SJSA1 (cell line): ENCODE measurements at places on chromosomes 2 and 18. TPM values are rescaled to one million over a fixed set of nuclear protein-coding genes. Genes with fewer than 3 reads are reported as not detected.
A peak's percentile ranks its signal among the peaks of the same experiment; 100 is the strongest.

DNA sequence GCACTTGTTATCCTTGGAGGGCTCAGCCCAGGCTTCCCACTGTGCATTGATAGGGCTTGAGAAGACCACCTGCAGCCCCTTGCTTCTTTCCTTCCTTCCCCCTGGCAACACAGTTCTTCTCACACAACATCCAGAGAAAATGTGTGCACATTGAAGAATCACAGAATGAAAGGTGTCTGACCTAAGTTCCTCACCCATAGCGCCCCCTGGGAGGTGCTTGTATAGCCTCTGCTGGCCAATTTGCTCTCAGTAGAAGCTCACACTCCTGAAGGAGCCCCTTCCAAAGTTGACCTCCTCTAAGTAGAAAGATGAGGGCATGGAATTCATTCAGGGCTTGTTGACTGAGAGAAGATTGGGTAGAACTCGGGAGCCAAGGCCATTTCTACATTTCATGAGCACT, 758.4 kb upstream of the KLHL29 start:
- no peak for DNase-seq

Gene MSTN
- 0.05 TPM in 1 of 2 replicates, not detected in the other for total RNA-seq

Gene ALKAL2
- not detected in 2 replicates for total RNA-seq

DNA sequence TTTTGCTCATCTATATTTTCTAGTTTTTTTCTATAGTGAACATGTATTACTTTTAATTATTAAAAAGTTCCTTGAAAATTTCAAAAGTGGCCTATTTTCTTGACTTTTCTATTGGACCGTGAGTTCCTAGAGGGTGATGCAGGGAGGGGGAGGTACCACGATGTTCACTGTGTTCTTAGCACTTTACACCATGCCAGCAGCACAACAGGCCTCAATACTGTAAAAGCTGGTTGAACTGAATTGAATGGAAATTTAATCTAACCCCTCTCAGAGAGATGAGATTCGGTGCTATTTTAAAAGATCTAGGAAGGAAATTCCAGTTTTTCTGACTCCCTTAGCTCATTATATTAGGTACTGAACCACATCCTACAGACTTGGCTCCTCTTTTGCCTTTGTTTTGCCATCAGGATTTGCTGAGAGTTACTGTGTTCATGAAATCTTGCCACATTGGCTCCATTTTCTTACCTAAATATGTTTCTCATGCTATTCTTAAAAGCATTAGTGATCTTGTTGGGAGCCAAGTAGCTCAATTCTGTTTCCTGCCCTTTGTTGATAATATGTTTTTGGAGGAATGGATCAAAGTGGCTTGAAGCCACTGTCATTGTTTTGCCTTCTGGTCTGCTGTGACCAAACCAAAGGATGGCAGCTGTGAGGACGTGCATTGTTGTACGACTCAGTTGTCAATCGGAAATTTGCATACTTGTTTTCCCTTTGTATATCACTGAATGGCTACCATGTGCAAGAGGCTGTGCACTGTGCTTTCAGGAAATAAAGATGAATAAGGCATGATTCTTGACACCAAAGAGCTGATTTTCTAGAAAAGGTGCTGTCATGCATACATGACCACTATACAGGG, 25.3 kb downstream of the MYO1B start:
- no peak for DNase-seq

GRCh38 chr2:214492152-214492551, 81.3 kb downstream of the VWC2L start:
- DNase-seq = no peak

DNA sequence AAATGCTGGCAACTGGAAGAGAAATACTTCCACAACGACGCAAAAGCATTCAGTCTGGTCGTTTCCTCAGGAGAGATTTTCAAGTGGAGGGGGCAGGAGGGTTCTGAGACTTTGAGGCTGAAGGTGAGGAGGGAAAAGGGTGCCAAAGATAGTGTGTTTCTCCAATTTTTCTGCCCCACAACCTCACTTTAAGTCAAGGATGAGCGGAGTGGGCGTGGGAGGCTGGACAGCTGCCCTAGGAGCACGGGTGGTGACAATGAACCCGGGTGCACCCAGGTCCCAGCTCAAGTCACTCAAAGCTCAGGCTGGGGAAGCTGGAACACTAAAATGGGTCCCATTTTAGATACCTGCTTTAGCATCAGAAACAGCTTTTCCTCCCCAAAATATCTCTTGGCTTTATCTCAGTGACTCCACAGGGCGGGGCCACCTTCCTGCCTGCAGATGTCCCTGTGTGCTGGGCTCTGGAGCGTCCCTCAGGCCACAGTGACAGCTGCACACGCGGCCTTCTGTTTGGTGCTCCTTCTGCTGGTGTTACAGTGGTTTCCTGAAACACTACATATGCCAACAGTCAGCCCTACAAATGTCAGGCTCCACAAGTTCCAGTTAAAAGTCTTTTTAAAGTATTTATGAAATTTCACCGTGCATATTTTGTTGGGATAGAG, 1.4 kb upstream of the MBP start:
- DNase-seq = no peak

GRCh38 chr2:28631514-28632206, 120.0 kb upstream of the PPP1CB start:
- no peak for DNase-seq

GRCh38 chr2:27000228-27000627, 29.8 kb downstream of the MAPRE3 start:
- DNase-seq = no peak

DNA sequence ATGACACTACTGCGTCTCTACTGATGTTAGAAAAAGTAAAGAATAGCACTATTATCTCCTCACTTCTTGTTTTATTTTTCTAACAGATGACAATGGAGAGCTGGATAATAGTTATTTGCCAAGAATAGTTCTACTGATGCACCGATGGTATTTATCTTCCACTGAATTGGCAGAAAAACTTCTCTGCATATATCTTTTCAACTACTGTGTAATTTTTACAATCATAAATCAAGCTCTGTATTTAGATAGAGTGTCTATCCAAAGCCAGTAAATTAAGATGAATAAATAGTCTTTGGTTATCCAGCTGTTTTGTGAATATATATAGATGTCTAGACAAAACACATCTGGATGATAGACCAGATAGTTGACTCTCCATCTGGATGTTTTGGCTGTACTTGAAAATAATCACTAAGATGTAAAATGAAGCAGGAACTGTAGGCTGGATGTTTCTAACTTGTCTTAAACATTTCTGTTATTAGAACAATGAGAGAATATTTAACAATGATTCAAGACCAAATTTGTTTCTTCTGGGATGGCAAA, 40.1 kb downstream of the RASGRP3 start:
- DNase-seq = no peak

Gene TEKT4
- not detected in 2 replicates for total RNA-seq

DNA sequence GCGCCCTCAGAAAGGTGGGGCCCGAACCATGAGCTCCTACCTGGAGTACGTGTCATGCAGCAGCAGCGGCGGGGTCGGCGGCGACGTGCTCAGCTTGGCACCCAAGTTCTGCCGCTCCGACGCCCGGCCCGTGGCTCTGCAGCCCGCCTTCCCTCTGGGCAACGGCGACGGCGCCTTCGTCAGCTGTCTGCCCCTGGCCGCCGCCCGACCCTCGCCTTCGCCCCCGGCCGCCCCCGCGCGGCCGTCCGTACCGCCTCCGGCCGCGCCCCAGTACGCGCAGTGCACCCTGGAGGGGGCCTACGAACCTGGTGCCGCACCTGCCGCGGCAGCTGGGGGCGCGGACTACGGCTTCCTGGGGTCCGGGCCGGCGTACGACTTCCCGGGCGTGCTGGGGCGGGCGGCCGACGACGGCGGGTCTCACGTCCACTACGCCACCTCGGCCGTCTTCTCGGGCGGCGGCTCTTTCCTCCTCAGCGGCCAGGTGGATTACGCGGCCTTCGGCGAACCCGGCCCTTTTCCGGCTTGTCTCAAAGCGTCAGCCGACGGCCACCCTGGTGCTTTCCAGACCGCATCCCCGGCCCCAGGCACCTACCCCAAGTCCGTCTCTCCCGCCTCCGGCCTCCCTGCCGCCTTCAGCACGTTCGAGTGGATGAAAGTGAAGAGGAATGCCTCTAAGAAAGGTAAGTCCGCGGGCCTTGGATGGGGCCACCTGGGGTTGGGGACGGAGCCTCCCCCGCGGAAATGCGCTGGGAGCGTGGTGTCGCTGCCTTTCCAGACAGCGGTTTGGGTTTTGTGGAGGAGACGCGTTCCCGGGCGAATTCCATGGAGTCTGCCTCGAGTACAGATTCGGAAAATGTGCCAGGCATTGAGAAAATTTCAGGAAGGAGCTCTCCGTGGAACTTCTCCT, 559 bp downstream of the HOXD1 start:
- DNase-seq = no peak

- no peak for DNase-seq
These were observed 1144.7 kb upstream of the DDX18 start for GRCh38 chr2:116669782-116670181.

DNA sequence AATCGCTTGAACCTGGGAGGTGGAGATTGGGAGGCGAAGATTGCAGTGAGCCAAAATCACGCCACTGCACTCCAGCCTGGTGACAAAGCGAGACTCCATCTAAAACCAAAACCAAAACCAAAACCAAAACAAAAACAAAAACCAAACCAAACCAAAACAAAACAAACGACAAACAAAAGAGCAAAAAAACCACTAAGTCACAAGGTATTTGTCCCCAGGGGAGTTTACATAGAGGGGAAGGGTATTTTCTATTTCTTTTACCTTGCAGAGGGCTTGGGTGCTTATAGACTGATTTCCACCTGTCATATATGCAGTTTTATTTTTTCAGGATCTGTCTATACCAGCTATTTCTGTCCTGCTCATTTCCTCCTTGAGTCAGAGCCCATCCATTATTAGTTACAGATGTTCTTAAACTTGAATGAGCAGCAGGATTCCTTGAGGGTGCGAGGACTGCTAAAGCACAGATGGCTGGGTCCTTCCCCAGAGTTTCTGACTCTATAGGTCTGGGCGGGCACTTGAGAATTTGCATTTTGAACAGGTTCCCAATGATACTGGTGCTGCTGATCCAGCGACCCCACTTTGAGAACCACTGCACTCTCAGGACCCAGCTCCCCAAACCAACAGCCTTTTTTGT, 102.2 kb upstream of the UXS1 start:
- DNase-seq = no peak

- DNase-seq = no peak
These were observed 23.5 kb downstream of the ROCK2 start for GRCh38 chr2:11320698-11321492.

Gene FAM124B
- not detected in 2 replicates for total RNA-seq

- no peak for DNase-seq
These were observed 120.9 kb upstream of the DLX2 start for GRCh38 chr2:172223601-172224054.

DNA sequence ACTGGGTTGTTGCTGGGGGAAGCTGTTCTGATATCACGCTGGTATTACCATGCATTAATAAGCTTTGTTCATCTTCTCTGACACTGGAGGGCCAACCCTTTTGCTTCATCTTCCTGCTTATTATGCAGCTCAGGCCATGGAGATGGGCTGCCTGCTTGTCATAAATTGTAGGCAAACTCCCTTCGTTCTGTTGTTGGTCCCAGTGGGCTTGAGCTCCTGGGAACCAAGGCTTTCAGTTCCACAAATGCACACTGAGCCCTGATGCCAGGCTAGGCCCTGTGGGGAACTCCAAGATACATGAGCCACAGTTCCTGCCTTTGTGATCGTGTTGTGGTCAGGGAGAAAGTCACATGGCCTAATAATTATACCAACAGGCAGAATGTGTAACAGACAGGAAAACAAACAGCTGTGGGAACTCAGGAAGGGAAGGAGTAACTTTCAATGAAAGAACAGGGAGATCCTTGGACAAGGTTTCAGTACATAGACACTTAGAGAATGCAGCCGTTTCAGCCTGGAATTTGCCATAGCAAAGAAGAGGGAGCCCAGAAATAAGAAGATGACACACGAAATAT, 49.0 kb upstream of the BCL2L11 start:
- DNase-seq = peak; percentile 75

- peak; percentile 92 for DNase-seq
These were observed 1.3 kb upstream of the GPC1 start for GRCh38 chr2:240433973-240434727.

Gene CFLAR
- total RNA-seq = 70.4 and 79.7 TPM in 2 replicates

GRCh38 chr2:40625849-40626248, 174.0 kb upstream of the SLC8A1 start:
- no peak for DNase-seq
